ENCODE measurements at places on chromosomes 5 and 9.

DNA sequence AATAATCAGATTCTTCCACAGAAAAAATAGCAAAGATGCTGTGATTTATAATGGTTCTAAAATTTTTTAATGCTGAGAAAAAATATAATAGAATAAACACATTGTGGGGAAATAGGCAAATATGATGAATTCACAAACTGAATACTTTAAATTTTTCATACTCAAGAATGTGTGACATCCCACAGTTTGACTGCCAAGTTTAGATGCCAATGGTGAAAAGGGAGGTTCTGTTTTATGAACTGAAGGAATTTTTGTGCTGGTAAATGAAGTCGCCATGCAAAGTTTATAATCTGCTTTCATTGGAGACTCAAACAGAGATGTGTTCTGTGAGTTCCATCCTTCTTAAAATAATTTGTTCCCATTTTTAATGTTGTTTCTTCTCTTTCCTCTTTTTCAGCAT, 367.5 kb upstream of the ADAMTS16 start:
- H3K4me3 ChIP-seq = no peak overlapping the region
- no peaks in the 10 kb centered on the region for H3K36me3 ChIP-seq
- DNase-seq = no peak
- H3K27ac ChIP-seq = no peak overlapping the region
- no peaks in the 10 kb centered on the region for H3K4me1 ChIP-seq
- no peaks in the 10 kb centered on the region for H3K27me3 ChIP-seq

- H3K27me3 ChIP-seq = no peaks in the 10 kb centered on the region
- no peak for DNase-seq
- H3K36me3 ChIP-seq = no peaks in the 10 kb centered on the region
- no peaks in the 10 kb centered on the region for H3K4me1 ChIP-seq
- H3K4me3 ChIP-seq = no peak overlapping the region
- no peak overlapping the region for H3K27ac ChIP-seq
Observed at GRCh38 chr5:103918668-103919367, 356.2 kb upstream of the NUDT12 start.

GRCh38 chr9:7370988-7371387, 428.6 kb downstream of the DMAC1 start:
- no peaks in the 10 kb centered on the region for H3K4me1 ChIP-seq
- peaks cover 11% of the 10 kb centered on the region for H3K27me3 ChIP-seq
- DNase-seq = no peak
- H3K36me3 ChIP-seq = no peaks in the 10 kb centered on the region
- H3K27ac ChIP-seq = no peak overlapping the region
- no peak overlapping the region for H3K4me3 ChIP-seq

DNA sequence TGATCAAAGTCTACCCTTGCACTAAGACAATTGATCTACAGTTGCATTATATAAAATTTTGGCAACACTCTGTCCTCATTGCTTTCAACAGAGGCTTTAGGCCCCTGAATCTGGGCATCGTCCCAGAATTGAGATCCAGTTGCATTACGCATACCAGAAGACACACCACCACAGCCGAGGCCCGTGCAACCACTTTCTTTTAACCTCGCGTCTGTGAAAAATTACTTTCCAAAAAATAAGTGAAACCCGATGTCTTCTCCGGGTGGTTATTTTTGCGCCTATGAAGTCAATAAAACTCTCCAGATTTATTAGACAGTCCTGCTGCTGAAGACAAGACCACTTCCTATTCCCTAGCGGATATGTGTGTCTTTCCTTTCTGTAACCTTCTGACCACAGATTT, 52.1 kb upstream of the NFIB start:
- no peak for DNase-seq
- peaks cover 2% of the 10 kb centered on the region for H3K27me3 ChIP-seq
- no peaks in the 10 kb centered on the region for H3K36me3 ChIP-seq
- no peak overlapping the region for H3K4me3 ChIP-seq

GRCh38 chr5:120240706-120241105, 223.4 kb upstream of the PRR16 start:
- no peak for DNase-seq
- no peak overlapping the region for H3K27ac ChIP-seq
- H3K4me1 ChIP-seq = no peaks in the 10 kb centered on the region
- H3K27me3 ChIP-seq = no peaks in the 10 kb centered on the region

- no peak within 1 kb of the TSS for H3K27ac ChIP-seq
- no peak for DNase-seq
- H3K4me3 ChIP-seq = no peak within 1 kb of the TSS
Observed at GRCh38 chr5:55737793-55738192, at the start of gene DDX4. Gene DDX4, plus strand, starts transcription at chr5:55738061. Its CDS starts 903 bp downstream, at chr5:55738964.

- no peak overlapping the region for H3K27ac ChIP-seq
- DNase-seq = no peak
Observed at GRCh38 chr5:54619731-54620130, 102.2 kb downstream of the SNX18 start.

- H3K27me3 ChIP-seq = peaks cover 8% of the 10 kb centered on the region
- no peak for DNase-seq
- no peaks in the 10 kb centered on the region for H3K4me1 ChIP-seq
- H3K36me3 ChIP-seq = no peaks in the 10 kb centered on the region
- no peak overlapping the region for H3K4me3 ChIP-seq
Observed at GRCh38 chr9:4155221-4156026, 144.4 kb downstream of the GLIS3 start.

GRCh38 chr5:63101870-63102269, 523.3 kb downstream of the LRRC70 start:
- H3K36me3 ChIP-seq = no peaks in the 10 kb centered on the region
- H3K4me3 ChIP-seq = no peak overlapping the region
- H3K4me1 ChIP-seq = no peaks in the 10 kb centered on the region

DNA sequence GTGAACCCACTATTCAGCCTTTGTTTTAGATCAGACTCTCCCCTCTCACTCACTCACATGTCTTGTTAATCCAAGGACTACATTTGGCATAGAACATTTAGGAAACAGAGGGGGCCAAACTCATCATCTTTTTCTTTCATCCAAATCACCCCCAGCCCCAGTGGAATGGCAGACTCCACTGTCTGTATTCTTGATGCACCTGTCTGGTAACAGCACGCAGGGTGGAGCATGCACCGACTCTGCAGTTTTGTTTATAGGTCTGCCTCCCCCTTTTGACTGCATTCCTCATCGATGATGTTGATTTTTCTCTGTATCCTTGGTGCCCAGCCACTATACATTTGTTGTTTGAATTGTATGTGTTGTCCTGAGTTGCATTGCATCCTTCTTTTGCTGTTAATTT, 66.0 kb downstream of the ANGPTL2 start:
- no peak for DNase-seq
- H3K27ac ChIP-seq = no peak overlapping the region
- H3K27me3 ChIP-seq = no peaks in the 10 kb centered on the region
- peaks cover 27% of the 10 kb centered on the region for H3K4me1 ChIP-seq

GRCh38 chr9:102631559-102631958, 363.6 kb upstream of the CYLC2 start:
- no peak overlapping the region for H3K27ac ChIP-seq
- no peak for DNase-seq
- H3K36me3 ChIP-seq = no peaks in the 10 kb centered on the region
- H3K4me3 ChIP-seq = no peak overlapping the region

DNA sequence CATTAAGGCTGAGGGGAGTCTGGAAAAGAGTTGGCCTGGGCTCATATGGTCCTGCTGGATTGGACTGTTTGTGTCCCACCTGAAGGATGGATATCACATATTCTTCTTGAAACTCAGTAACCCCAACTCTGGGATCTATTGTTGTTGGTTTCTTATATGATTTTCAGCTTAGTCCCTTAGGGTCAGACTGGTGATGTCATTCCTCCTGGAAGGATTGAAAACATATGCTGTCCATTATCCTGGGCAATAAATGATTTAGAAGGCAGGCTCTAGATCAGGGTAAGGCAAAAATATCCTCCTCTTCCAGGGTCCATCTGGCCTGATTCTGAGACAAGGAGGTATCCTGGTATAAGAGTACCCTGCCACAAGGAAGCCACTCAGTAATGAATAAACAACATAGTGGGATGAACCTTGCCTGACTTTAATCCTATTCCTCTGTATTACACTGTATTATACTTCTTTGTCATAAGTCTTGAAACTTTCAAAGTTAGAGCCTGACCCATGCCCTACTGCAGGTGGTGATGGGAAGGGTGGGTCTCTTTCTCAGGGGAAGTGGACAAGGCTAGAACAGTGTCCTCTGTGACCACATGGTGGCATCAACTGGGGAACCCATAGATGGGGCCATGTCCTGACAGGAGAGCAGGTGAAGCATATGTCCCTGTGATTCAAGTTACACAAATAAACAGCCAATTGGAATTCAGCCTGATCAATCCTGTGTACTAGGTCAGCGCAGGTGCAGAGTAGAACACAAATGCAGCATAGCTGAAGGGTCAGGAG, 454.4 kb upstream of the TRPC7 start:
- no peak overlapping the region for H3K4me3 ChIP-seq
- H3K36me3 ChIP-seq = no peaks in the 10 kb centered on the region
- no peak overlapping the region for H3K27ac ChIP-seq
- no peaks in the 10 kb centered on the region for H3K4me1 ChIP-seq

- DNase-seq = no peak
- H3K4me3 ChIP-seq = no peak overlapping the region
- H3K27ac ChIP-seq = no peak overlapping the region
- no peaks in the 10 kb centered on the region for H3K27me3 ChIP-seq
Observed at GRCh38 chr5:152422081-152422480, 17.0 kb upstream of the NMUR2 start.

- no peaks in the 10 kb centered on the region for H3K36me3 ChIP-seq
- no peaks in the 10 kb centered on the region for H3K4me1 ChIP-seq
- no peak for DNase-seq
- H3K4me3 ChIP-seq = no peak overlapping the region
- H3K27me3 ChIP-seq = no peaks in the 10 kb centered on the region
Observed at GRCh38 chr5:39995990-39996389, 571.2 kb upstream of the DAB2 start.

DNA sequence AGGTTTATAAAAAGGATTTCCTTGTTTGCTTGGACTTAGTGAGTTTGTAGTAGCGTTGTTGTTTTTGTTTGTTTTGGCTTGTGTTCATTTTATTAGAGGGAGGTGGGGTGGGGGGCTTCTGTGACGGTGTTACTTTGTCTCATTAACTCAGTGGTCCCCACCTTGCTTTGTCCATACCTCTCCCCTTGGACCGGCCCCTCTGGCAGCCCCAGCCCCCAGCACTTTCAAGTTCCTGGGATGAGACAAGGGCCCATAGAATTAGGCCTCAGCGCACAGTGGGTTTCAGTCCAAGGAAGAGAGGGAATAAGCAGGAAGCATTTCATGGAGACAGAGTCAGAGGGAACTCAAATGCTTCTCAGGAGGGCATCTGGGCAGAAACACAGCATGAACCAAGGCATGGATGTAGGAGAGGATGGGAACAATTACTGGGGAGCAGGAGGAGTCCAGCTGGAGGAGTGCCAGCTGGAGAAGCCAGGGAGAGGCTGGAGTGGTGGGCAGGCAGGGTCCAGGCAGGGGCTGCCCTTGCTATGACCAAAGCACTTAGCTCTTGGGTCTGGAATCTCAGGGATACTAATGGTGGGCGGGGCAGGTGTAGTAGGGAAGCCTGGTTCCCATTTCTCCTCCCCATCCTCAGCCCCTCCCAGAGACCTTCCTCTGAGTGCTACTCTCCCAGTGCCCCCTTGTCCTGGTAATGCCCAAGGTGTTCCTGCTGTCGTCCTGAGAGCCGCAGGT, 23.5 kb upstream of the ENHO start:
- peaks cover 19% of the 10 kb centered on the region for H3K27me3 ChIP-seq
- H3K27ac ChIP-seq = no peak overlapping the region
- DNase-seq = no peak
- H3K4me1 ChIP-seq = no peaks in the 10 kb centered on the region
- no peaks in the 10 kb centered on the region for H3K36me3 ChIP-seq

DNA sequence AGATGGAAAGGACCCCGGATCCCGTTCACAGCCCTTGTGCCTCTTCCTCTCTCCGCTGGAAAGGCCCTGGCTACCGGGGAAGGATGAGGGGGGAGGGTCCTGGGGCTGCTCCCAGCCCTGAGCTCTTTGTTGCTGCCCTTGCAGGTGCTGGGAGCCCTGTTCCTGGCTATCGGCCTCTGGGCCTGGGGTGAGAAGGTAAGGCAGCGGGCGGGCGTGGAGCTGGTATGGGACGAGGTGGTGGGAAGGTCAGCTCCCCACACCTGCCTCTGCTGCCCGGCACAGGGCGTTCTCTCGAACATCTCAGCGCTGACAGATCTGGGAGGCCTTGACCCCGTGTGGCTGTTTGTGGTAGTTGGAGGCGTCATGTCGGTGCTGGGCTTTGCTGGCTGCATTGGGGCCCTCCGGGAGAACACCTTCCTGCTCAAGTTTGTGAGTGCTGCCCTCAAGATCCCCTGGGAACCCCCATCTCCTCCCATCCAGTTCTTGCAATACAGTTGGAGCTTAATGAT, 4.2 kb downstream of the TSPAN17 start:
- no peak overlapping the region for H3K27ac ChIP-seq
- no peak for DNase-seq
- no peak overlapping the region for H3K4me3 ChIP-seq
- H3K27me3 ChIP-seq = no peaks in the 10 kb centered on the region
- peaks cover 55% of the 10 kb centered on the region for H3K4me1 ChIP-seq
- H3K36me3 ChIP-seq = peaks cover 21% of the 10 kb centered on the region

- DNase-seq = no peak
- H3K4me1 ChIP-seq = no peaks in the 10 kb centered on the region
- H3K4me3 ChIP-seq = no peak overlapping the region
- H3K27me3 ChIP-seq = peaks cover 5% of the 10 kb centered on the region
Observed at GRCh38 chr5:145887217-145887616, 14.4 kb upstream of the GRXCR2 start.

- DNase-seq = no peak
- no peaks in the 10 kb centered on the region for H3K27me3 ChIP-seq
- no peaks in the 10 kb centered on the region for H3K36me3 ChIP-seq
- no peak overlapping the region for H3K27ac ChIP-seq
Observed at GRCh38 chr9:16985559-16986348, 115.3 kb upstream of the BNC2 start.

GRCh38 chr5:131825404-131826013, 28.7 kb upstream of the FNIP1 start:
- no peak overlapping the region for H3K27ac ChIP-seq
- no peak for DNase-seq
- no peak overlapping the region for H3K4me3 ChIP-seq
- no peaks in the 10 kb centered on the region for H3K36me3 ChIP-seq

- H3K27ac ChIP-seq = no peak overlapping the region
- peaks cover 7% of the 10 kb centered on the region for H3K27me3 ChIP-seq
- no peak overlapping the region for H3K4me3 ChIP-seq
- no peaks in the 10 kb centered on the region for H3K36me3 ChIP-seq
- DNase-seq = no peak
Observed at GRCh38 chr9:124263800-124264426, 6.2 kb downstream of the NEK6 start.

GRCh38 chr9:4596165-4596922, 65.8 kb upstream of the PLPP6 start:
- DNase-seq = peak; percentile 68
- peak overlapping the region; percentile 81 for H3K27ac ChIP-seq
- H3K4me3 ChIP-seq = no peak overlapping the region
- H3K4me1 ChIP-seq = peaks cover 29% of the 10 kb centered on the region
- peaks cover 5% of the 10 kb centered on the region for H3K27me3 ChIP-seq
- no peaks in the 10 kb centered on the region for H3K36me3 ChIP-seq

DNA sequence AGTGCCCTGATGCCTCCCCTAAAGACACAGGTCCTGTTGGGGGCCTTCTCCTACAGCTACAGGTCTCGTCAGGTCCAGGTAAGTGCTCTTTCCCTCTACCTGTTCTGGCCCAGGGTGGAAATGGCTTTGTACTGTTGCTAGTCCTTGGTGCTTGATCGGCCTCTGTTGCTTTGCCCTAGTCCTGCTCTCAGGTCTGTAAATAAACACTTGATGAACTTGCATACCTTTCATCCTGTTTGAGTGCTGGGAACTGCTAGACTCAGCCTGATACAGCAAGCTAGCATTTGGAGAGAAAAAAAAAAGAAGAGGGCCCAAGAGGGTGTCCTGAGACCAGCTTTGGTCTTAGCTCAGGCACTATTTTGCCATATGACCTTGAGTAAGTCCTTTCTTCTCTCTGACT, 21.8 kb upstream of the ZNF618 start:
- no peaks in the 10 kb centered on the region for H3K36me3 ChIP-seq
- H3K4me3 ChIP-seq = no peak overlapping the region
- no peaks in the 10 kb centered on the region for H3K4me1 ChIP-seq
- H3K27ac ChIP-seq = no peak overlapping the region
